ENCODE measurements at places on chromosomes 13 and 19.
A peak's percentile ranks its signal among the peaks of the same experiment; 100 is the strongest.

- no peak for DNase-seq
Measured at GRCh38 chr19:56566904-56567273, 379 bp upstream of the ZNF470 start.

- DNase-seq, result no peak
Measured at GRCh38 chr13:78609464-78610205, 6.3 kb upstream of the POU4F1 start.

DNA sequence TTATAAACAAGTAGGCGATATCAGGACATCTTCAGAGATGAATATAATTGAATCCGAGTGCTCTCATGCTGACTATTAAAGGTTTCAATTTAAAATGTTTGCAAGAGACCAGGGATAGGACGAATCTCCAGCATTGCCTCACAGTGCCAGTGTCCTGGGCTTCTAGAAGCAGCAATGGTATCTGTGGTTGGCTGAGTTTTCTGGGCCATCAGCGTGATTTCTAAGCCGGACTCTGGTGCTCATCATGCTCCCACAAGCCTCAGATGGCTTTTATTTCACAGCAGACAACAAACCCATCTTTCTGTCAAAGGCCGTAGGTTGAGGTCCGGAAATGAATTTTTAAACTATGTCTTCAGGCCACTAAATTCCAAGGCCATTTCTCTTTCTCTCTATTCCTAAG is 187.7 kb downstream of the FOXO1 start:
- DNase-seq, result no peak

DNA sequence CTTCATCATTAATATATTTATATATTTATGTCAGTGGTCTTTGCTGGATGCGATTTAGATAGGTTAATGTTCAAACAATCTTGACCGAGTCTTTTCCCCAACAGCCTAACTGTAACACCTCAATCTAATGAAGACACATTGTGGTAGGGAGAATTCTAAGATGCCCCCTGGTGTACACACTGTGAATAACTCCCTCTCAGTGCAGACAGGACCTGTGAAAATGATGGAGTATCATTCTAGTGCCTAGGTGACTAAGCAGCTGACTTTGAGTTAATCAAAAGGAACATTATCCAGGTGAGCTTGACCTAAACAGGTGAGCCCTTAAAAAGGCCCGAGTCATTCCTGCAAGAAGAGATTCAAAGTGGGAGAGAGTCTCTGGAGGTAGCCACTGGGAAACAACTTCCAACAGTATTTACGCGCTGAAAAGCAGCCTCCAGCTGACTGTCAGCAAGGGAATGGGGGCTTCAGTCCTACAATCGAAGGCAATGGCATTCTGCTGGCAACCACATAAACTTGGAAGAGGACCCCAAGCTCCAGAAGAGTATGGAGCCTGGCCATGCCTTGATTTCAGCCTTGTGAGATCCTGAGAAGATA is 28.0 kb upstream of the KBTBD7 start:
- peak; percentile 2 for DNase-seq

DNA sequence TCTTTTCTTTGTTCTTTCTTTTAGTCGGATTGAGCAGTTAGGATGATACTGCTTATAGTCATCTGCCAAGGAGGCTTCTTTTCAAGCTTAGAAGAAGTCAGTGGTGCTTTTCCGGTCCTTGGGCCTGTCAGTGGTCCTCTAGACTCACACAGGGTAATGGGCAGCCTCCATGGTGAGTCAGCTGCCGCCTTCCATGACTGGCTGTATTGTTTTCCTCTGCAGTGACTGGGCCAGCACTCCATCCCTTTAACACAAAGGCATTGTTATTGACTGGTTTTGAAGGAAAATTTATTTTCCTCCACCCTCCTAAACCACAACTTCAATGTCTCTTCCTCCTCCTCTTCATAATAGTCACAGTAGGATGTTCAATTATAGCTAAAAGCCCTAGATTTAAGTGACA is 47.1 kb upstream of the CNMD start:
- DNase-seq, result no peak

DNA sequence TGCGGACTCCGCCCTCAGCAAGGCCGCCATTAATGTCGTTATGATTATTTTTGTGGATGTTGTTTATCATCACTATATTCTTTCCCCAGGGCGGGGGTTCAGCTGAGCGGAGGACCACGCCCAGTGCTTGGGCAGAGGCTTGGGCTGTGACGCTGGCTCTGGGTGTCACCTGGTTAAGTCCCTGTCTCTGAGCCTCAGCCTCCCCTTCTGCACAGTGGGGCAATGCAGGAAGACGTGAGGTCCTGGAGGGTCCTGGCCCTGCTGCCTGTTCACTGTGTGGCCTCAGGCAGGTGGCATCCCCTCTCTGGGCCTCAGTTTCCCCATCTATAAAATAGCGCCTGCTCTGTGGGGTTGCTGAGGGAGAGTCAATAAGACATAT is 32.5 kb downstream of the NFIC start:
- DNase-seq, result no peak

DNA sequence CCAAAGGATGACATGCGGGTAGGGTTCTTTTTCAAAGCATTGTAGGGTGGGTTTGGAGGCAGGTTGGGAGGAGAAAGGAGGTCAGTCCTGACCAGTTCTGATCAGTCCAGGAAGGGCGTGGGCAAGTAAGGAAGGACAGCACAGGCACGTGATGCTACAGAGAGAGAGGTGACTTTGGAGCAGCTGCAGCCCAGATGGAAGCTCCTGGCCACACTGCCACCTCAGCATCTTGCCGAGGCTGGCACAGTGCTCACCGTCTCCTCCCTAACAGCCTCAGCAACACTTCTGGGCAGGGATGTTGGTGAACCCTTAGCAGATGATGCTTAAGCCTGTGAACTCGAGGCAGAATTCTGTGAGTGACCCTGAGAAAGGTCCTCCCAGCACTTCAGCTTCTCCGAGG is 155.1 kb downstream of the DCLK1 start:
- DNase-seq, result no peak

- DNase-seq, result no peak
Measured at GRCh38 chr13:28685114-28685513, 26.2 kb downstream of the POMP start.

DNA sequence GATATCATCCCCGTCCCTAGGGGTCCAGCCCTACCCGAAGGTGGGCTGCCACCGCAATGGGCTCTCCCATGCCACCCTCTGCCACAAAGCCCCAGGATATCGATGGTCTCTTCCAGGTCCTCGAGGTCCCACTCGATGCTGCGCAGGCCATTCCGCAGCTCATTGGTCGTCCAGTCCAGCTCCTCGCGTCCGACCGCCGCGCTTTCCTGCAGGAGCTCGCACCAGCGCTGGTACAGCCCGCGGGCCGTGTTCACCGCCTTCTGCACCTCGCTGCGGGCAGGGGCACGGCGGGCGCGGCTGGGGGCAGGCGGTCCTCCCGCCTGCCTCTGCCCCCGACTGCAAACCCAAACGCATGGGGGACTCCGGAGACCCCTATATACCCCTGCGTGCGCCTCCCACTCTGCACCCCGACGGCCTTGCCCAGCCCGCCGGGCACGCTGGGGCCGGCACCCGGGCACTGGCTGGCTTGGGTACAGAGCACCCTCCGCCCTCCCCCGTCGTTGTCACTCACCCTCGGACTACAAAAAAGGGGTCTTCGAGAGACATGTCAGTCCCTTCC is 468 bp downstream of the STX10 start:
- DNase-seq, result peak; percentile 15

DNA sequence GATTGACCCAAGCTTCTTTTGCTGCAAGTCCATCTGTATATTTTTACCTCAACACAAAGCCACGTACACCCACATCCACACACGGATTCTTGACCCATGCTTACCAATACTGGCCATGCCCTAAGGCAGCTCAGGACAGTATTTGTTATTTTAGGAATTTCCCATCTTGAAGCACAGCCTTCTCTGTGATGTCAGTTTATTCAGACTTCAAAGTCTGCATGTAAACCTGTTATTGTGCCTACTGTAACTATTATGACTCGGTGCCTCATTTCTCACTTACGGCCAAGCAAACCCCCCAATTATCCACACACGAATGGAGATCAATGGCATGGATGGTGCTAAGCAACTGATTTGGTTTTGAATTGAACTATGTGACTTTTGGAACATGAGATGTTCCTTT is 17.5 kb downstream of the CLDN10 start:
- no peak for DNase-seq

DNA sequence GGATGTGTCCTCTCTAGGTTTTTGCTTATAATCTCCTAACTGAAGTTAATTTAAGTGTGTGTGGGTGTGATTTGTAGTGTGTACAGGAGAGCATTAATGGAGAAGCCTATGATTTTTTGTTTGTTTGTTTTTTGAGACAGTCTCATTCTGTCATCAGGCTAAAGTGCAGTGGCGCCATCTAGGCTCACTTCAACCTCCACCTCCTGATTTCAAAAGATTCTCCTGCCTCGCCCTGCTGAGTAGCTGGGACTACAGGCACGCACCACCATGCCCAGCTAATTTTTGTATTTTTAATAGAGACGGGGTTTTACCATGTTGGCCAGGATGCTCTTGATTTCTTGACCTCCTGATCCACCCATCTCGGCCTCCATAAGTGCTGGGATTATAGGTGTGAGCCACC is 20.6 kb downstream of the ZNF701 start:
- DNase-seq, result no peak

DNA sequence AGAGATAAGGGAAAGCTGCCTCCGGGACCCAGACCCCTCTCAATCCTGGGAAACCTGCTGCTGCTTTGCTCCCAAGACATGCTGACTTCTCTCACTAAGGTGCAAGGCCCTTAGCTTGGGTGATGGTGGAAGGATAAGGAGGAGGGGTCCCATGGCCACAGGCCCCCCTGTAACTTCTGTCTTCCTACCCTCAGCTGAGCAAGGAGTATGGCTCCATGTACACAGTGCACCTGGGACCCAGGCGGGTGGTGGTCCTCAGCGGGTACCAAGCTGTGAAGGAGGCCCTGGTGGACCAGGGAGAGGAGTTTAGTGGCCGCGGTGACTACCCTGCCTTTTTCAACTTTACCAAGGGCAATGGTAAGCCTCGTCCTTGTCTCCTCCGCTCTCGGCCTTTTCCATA is 2.0 kb downstream of the CYP2F1 start:
- no peak for DNase-seq

DNA sequence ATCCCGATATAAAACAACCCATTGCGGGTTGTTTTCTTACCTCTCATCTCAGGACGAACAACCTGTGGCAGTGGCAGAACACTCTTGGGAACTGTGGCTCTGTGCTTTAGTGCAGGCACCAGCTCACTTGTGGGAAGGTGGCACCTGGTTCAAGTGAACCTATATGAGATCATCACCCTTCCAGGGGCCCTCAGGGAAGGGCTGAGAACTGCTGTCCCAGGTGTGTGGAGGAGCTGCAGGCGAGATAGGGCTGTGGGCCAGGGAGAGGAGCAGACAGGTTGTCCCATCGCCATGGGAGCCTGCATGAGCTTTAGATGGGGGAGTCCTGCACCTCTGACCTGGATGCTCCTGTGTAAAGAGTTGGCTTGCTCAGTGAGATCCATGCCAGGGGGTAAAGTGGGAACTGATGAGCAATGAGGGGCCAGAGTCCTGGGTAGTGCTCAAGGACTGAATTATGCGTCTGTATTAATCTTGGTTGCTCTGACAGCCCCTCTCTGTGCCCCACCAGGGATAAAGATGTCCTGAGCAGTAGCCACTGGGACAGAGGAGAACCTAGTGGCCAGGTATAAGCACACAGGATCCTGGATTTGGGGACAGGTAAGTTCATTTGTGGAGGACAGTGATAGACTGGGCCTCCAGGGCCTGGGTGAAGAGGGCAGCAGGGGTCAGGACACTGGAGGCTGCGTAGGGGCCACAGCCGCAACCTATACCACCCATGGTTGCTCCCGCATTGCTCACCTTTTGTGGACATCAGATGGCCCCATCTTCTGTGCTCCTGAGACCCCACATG is 8.7 kb downstream of the CEACAM4 start:
- DNase-seq, result no peak

DNA sequence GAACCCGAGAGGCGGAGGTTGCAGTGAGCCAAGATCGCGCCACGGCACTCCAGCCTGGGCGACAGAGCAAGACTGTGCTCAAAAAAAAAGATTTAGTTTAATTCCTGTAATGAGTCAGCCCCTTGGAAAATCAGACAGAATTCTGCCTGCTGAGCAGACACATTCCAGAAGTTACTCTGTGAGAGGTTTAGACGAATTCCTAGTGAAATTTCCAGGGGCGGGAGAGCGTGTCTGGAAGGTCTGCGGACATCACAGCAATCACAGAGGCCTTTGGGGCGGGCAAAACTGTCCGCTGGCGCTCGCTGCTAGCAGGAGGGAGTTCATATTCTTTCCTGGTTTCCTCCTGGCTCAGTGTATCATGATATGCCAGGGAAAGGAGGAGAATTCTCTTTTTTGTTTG is 17.5 kb downstream of the MISP start:
- no peak for DNase-seq

DNA sequence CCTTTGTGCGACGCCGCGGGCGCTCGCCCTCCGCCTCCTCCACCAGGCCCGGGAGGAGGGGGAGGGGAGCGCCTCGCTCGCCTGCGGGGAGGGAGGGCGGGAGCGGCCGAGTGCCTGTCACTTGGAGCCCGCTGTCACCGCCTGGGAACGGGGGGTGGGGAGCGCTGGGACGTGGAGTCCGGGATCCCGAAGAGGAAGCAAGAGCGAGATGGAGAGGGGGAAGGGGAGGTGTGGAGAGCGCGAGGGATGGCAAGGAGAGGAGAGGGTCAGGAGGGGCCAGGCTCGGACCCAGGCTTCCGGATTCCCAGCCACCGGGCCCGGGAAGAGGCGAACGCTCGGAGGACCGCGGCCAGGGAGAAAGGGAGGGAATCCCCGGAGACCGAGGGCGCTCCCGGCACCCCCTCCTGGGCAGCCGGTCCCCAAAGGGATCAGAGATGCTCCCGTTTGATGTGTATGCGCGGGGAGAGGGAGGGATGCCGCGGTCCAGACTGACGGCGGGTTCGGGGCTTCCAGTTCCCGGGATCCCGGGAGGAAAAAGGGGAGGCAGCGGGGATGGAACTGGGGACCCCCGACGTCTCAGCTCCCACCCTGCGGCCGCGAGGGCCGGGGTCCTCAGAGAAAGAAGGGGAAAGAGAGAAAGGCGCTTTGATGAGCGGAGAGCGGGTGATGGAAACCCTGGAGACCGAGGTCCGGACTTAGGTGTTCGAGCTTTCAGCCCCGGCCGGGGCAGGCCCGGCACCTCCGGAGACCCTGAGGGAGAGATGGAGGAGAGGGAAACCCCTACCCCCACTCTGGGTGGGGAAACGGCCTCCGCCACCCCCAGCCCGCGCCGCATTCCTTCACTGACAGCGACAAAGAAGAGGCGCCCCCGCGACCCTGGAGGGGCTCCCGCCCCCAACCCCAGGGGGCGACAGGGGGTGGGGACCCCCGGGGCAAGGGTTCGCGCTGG is 4.7 kb upstream of the DPF1 start:
- DNase-seq, result no peak

- DNase-seq, result no peak
Measured at GRCh38 chr13:71803066-71803465, 63.9 kb downstream of the DACH1 start.

DNA sequence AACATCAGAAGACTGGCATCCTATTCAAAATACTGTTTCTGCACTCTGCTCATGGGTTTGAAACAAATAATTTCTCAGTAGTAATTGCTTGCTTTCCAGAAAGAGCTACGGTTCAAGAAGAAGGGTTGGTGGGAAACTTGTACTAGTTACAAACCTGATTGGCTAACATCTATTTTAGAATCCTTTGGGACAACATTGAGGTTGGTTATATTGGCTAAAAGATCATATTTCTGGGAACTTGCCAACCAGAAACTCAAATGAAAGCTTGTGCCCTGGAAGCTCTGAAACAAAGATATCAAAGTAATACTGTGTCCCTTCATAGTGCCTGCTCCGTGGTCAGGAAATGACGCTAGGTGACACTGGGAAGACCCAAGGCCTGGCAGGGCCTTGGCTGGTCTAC is 141.7 kb downstream of the LACC1 start:
- DNase-seq, result no peak

Data from activated CD8-positive, alpha-beta memory T cell treated with anti-CD3 and anti-CD28 coated beads for 1 hour (primary cell).